CD4-positive, alpha-beta T cell (primary cell): ENCODE measurements at places on chromosomes 6 and 20. TPM values are rescaled to one million over a fixed set of nuclear protein-coding genes. Genes with fewer than 3 reads are reported as not detected.

The PTK6 gene
- 0.22 TPM for total RNA-seq

The OR2B6 gene
- not detected for total RNA-seq

The CTCFL gene
- not detected for total RNA-seq

The TBC1D32 gene
- 9.8 TPM for total RNA-seq

The NRSN1 gene
- total RNA-seq, result not detected

The MEI4 gene
- not detected for total RNA-seq

The ZSCAN23 gene
- 0.78 TPM for total RNA-seq

The RSPO3 gene
- total RNA-seq, result not detected

The TCF15 gene
- not detected for total RNA-seq

- DNase-seq, result no peak
These were observed 7.6 kb downstream of the SRSF12 start for GRCh38 chr6:89110284-89110683.

GRCh38 chr6:158631678-158632537, 12.6 kb downstream of the DYNLT1 start:
- DNase-seq, result no peak

GRCh38 chr6:75611011-75611701, 9.5 kb downstream of the SENP6 start:
- no peak for DNase-seq

- DNase-seq, result no peak
These were observed 83.7 kb downstream of the STXBP5 start for GRCh38 chr6:147287869-147288271.

- DNase-seq, result no peak
These were observed 76.0 kb upstream of the AGPAT4 start for GRCh38 chr6:161349886-161350285.

DNA sequence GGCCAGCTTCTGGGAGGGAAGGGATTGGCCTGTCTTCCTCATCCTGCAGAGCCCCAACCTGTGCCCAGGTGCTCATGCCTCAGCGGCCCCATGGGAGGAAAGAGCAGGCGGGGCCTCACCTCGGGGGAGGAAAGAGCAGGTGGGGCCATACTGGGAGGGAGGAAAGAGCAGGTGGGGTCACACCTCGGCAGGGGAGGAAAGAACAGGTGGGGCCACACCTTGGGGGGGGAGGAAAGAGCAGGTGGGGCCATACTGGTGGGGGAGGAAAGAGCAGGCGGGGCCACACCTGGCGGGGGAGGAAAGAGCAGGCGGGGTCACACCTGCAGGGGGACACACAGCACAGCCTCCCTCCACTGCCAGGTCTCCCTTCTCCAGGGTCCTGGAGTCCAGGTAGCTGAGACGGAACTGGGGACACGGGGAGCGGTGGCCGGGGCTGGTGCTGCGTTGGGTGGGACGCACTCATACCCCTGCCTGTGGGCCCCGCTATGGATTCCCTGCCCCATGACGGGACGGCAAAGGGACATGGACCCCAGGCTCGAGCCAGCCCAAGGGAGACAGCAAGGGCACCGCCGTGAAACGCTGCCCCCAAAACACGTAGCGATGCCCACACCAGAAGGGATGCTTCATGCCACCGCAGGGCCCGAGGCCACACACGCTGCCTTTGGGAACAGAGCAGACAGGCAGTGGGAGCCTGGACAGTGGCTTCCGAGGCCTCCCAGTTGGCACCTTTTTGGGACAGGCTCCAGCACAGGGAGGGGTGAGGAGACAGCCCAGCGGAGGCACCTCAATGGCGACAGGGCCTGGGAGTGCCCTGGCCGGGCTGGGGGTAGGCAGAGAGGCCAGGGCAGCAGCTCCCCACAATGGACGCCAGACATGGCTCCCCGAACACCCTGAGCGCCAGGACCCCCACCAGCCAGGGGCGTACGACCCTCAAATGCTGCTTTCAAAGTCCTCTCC, 43.3 kb upstream of the CHRNA4 start:
- DNase-seq, result no peak

DNA sequence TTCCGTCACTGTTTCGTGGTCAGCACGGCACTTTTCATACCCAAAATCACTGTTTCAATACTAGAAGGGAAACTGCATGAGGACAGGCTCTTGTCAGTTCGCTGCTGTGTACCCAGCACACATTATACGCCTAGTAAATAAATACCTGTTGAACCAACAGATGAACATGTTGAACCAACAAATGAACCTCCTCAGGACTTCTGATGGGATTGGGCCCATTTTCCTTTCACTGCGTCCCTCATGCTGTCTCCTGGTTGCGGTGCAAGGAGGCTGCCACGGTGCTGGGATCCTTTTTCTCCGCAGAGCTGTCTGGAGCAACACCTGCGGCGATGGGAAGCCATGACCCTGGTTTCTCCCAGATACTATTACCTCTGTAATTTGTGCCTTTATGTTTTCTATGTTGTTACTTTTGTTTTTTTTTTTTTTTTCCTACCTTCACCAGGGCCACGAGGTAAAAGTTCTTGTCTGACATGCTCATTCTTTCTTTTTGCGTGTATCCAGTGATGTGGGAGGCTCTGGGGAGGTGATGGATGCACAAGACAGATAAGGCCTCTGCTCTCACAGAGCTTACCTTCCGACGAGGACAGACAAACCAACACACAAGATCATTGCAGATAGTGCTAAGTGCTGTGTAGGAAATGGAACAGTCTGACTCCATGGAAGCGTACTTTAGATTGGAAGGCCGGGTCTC, 1.1 kb downstream of the VAPB start:
- no peak for DNase-seq

- no peak for DNase-seq
These were observed 397.1 kb upstream of the BTBD3 start for GRCh38 chr20:11520596-11520995.

DNA sequence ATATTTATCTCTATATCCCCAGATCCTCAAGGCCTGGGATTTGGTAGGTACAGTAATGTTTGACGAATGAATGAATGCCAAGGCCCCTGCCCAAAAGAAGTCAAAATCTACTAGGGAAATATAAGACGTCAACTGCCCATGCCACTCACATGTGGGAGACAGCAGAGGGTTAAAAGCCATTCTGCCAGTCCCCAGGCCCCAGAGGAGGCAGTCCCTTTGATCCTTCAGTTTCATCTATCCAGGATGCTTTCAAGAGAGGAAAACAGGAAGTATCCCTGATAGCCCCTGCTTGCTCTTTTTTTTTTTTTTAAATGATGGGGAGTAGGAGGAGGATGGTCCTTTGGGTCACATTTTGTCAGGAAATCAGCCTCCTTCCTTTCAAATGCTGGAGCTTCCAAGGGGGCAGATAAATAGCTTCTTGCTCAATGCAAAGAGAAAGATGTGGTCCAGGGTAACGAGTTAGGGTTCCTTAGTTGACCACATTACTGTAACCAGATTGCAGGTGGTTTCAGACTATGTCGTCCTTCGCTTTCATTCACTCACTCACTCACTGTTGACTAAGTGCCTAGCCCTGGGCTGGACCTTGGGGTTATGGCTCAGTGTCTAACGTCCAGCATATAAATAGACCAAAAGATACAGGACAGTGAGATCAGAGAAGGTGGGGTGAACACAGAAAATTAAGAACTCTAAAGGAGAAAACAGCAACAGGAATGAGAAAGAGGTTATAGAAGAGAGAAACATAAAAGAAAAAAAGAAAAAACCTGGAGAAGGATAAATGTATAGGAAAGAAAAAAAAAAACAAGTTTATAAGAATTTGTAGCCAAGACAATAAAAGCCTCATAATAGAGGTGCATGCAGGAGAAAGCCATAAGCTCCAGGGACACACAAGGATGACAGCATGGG, 64.6 kb upstream of the PIM1 start:
- no peak for DNase-seq

DNA sequence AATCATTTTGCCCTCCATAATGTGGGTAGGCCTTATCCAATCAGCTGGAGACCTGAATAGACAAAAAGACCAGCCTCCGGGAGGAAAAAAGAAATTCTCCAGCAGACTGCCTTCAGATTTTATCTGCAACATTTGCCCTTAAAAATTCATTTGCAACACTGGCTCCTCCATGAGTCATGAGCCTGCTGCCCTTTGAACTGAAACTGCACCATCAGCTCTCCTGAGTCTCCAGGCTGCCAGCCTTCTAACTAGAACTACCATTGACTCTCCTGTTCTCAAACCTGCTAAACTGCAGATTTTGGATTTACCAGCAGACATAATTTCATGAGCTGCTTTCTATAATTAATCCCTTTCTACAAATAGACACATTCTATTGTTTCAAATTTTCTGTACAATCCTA, 223.9 kb upstream of the THEMIS start:
- DNase-seq, result no peak
